Germinal center (tissue), 1 donor: ENCODE measurements at places on chromosomes 11 and 22.

GRCh38 chr11:65290448-65291165 lies 24.1 kb upstream of the CDC42EP2 start:
- no peak for DNase-seq

- peak; percentile 77 for DNase-seq
Observed at GRCh38 chr11:110026858-110027626, 66.2 kb upstream of the ZC3H12C start.

GRCh38 chr22:46761539-46762237 lies 762 bp upstream of the TBC1D22A start:
- no peak for DNase-seq

DNA sequence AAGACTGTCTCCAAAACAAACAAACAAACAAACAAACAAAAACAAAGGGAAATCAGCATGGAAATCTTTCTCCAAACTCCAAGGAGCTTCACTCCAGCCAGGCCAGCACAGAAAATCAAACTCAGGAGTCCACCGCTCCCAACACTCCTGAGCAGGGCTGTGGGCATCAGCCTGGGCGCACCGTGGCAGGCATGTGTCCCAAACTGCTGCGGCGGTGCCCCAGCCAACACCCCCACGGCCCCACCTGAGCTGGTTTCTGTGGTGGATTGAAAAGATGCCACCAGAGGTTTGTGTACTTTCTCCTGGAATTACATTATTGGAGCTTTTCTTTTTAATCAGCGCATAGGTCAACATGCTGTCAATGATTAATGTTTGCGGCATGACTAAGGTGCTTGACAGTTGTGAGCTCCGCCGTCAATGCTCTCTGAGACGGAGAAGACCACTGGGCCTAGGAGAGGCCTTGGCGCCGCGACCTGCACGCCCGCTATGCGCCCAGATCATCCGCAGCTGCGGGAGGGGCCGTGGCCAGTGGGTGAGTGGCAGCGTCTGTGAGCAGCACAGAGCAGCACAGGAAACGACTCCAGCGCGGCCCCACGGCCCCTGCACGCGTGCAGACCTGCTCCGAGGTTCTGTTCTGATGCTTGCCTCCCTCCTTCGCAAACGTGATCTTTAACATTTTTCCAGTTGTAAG lies 18.1 kb downstream of the DRD4 start:
- no peak for DNase-seq

DNA sequence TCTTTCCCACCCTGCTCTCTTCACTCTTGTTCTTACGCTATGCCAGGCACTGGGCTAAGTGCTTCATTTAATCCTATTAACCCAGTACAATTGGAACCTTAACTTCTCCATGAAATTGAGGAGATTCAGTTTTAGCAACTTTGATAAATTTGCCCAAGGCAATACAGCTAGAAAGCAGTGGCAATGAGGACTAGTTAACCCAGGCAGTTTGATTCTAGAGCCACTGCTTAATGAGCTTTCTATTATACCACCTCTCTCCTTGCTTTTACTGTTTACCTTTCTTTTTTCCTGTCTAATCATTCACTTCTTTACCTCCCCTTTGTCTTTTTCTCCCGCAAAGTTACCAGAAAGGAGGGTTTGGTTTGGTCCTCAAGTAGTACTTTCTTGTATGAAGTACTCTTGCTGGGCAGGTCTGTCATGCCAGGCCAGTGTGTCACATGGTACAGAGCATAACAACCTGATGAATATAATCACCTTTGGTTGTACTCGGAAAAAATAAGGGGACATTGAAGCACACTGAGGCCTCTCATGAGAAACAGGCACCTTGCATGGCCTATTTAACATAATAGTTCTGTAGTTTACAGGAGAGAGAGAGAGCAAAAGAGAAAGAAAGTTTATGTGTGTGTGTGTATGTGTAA lies 70.6 kb downstream of the PDHX start:
- DNase-seq = no peak

- DNase-seq = no peak
Observed at GRCh38 chr11:34086554-34087283, 18.7 kb upstream of the NAT10 start.

- no peak for DNase-seq
Observed at GRCh38 chr11:26470992-26471391, 101.1 kb downstream of the MUC15 start.

DNA sequence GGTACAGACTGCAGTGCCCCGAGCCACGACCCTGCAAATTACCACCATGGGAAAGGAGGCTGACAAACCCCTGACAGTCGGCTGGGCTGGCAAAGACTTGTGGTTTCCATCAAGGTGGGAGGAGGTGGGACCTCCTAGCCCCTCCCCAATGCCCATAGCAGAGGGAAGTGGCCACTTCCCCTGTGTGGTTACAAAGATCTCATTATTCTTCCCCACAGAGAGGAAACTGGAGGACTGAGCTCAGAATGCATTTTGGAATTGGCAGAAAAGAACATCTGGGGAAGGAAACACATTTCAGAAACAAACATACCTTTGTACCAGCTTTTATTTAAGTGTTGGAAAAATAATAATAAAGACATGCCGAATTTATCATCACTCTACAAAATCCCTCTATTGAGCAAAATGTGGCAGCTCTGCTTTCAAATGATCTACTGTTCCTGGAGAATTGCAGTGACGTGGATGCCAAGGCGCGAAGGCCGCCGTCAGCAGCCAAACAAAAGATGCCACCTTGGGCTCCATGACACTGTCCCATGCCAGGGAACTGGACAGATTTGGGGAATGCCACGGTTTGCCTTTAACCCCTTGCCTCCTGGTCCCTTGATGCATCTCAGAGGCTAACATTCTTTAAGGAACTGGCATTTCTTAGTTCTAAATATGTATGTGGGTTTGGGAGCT lies 169.6 kb downstream of the CRYBB2 start:
- no peak for DNase-seq

GRCh38 chr11:125429174-125429707 lies 66.8 kb downstream of the FEZ1 start:
- DNase-seq = peak; percentile 71

DNA sequence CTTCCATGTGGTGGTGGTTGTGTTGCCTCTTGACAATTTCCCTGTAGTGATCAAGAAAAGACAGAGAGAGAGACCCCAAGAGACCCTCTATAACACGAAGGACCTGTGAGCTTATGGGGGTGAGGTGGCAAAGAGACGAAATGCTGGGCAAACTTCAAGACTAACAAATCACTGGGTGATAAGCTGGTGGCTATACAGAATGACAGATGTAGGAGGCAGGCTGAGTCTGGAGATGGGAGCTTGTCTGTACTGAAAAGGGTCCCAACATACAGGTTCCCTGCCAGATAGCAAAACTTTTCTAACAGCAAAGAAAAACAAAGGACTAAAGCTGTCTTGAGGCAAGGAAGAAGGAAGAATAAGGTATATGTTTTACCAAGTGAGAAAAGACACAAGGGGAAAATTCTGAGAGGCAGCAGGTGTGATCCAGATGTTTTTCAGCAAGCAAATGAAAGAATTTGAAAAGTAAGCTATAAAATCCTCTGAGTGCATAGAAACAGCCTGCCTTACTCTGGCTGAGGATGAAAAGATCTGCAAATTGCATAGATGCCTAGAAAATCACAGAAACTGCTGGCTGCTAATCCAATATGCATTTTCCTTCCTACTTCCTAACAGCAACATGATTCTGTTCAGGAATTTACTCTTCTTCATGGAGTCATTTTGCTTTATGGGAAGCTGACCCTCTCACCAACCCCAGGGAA lies 21.9 kb upstream of the LYVE1 start:
- no peak for DNase-seq

GRCh38 chr11:61776561-61777075 lies 15.8 kb downstream of the TMEM258 start:
- peak; percentile 82 for DNase-seq

DNA sequence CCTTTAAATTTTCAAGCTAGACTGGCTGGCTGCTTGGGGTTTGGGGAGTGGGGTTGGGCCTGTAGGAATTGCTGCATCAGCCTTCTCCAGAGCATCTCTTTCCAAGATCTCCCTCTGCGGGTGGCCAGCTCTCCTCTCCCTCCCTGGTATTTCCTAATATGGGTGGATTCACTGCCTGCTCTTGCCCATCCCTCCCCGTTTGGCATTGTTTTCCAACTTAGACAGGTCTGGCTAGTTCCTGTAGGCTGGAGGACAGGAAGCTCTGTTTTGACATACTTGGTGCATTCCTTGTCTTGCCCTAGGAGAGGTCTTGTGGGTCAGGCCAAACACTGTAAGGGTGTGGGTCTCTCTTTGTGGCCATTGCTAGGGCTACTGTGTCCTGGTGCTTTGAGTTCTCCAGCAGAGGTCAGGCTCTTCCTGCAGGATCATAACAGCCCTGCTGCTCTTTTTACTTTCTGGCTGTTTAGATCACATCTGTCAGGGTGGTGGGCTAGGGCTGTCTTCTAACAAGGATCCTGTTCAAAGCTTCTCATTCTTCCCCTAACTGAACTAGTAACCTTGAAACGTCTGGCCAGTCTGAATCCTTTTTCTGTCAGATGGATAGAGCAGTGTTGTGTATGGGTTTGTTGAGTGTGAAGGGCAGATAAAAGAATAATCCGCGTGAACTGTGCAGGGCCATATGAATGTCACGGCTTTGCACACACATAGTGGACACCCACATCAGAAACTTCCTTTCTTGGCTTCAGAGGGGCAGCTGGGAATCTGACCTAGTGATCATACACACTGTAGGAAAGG lies 18.3 kb upstream of the MICALL1 start:
- no peak for DNase-seq

DNA sequence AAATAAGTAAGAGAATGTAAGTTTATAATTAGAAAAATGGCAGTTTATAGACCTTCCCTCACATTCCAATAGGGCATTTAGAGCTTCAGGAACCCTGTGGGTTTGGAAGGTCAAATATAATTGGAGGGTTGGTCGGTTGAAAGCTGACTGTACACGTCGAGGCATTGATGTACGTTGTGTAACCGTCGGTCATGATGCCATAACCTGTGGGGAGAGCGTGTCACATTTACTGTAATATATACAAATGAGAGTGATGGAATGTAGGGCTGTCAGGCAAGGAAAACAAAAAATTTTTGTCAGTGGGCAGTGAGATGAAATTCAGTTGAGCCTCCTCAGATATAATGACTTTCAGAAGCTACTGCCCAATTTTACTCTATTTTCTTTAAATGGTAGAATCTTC lies 88.5 kb downstream of the ARL14EP start:
- no peak for DNase-seq

DNA sequence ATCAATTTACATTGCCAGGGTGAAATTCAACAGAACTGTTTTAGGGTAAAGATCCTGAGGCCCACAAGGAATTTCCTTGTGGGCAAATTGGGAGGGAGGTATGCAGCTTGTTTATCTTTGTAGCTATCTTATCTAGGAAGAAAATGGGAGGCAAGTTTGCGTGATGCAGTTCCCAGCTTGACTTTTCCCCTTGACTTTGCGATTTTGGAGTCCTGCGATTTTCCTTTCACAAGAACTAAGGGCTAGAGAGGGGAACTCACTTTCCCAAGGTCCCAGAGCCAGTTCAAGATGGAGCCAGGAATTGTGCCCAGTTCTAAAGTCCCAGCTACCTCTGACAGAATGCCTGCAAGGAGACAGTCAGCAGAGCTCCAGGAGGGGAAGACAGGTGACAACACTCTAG lies 30.7 kb downstream of the RIBC2 start:
- DNase-seq = no peak

GRCh38 chr22:38180841-38181452 lies 683 bp downstream of the PLA2G6 start:
- DNase-seq = peak; percentile 40

GRCh38 chr22:23225724-23226496 lies 45.6 kb downstream of the BCR start:
- DNase-seq = no peak

DNA sequence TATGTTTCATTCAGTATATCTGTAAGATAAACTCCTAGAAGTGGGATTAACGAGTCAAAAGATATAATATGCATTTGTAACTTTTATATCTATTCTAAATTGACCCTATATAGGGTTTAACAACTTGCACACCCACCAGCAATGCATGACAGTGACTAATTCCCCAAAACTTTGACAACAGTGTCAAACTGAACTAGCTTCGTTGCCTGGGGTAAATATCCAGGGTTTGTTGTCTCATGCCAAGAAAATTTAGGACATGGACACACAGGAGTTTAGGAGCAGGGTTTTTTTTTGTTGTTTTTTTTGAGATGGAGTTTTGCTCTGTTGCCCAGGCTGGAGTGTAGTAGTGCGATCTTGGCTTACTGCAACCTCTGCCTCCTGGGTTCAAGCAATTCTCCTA lies 5.1 kb downstream of the SNU13 start:
- DNase-seq = no peak

GRCh38 chr11:66467756-66468155 lies 1.1 kb downstream of the PELI3 start:
- no peak for DNase-seq
